T-cell (primary cell): ENCODE measurements at places on chromosomes 4 and X.

GRCh38 chrX:9318213-9318612, 146.6 kb upstream of the TBL1X start:
- peak; percentile 9 for DNase-seq
- H3K27me3 ChIP-seq, result no peaks in the 10 kb centered on the region
- no peak overlapping the region for H3K4me3 ChIP-seq
- H3K27ac ChIP-seq, result no peak overlapping the region

- H3K27ac ChIP-seq, result no peak overlapping the region
- no peaks in the 10 kb centered on the region for H3K4me1 ChIP-seq
- H3K4me3 ChIP-seq, result no peak overlapping the region
- no peaks in the 10 kb centered on the region for H3K36me3 ChIP-seq
These were observed 102.8 kb upstream of the MAGEE2 start for GRCh38 chrX:75887833-75888232.

- H3K4me3 ChIP-seq, result no peak overlapping the region
- no peak for DNase-seq
- H3K27me3 ChIP-seq, result no peaks in the 10 kb centered on the region
- H3K36me3 ChIP-seq, result no peaks in the 10 kb centered on the region
- no peaks in the 10 kb centered on the region for H3K4me1 ChIP-seq
These were observed 89.7 kb upstream of the CBR4 start for GRCh38 chr4:169099771-169100180.

DNA sequence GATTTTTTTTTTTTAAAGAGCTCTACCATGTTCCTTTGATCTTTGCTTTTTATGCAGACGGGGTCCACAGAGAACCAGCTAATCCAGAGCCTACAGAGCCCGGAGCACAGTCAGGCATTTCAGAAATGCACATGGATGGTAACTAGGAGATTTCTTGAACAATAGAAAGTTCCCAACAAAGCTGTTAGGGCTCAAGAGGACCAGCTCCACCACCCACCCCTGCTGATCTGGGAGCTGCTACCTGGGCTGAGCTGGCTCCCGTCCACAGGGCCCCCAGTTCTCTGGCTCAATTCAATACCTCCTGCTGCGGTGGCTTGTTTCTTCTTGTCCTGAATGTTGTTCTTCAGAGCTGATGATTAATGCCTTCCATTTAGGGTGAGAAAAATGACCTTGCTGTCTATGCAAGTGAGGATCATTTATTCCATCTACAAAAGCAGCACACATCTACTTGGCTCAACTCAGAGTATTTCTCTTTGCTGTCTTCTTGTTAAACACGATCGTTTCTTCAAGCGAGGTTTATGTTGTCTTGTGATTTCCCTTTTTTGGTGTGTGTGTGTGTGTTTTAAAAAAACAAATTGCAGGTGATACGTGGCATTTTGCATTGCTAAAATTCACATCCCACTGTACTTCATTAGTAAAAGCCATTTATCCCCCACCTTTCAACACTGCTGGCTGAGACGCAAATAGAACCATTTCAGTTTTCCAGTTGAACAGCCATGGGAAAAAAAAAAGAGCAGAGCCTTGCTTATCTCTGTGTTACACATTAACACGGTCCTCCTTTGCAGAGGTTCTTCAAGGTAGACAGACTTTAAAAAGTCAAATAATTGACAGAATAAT, 31.3 kb downstream of the IGFBP7 start:
- no peak overlapping the region for H3K4me3 ChIP-seq
- no peaks in the 10 kb centered on the region for H3K27me3 ChIP-seq
- H3K27ac ChIP-seq, result no peak overlapping the region
- H3K36me3 ChIP-seq, result no peaks in the 10 kb centered on the region
- no peak for DNase-seq
- H3K4me1 ChIP-seq, result no peaks in the 10 kb centered on the region

- no peak for DNase-seq
- H3K4me1 ChIP-seq, result no peaks in the 10 kb centered on the region
- no peak overlapping the region for H3K4me3 ChIP-seq
These were observed 207.0 kb downstream of the NAP1L3 start for GRCh38 chrX:93466383-93466782.

- peaks cover 18% of the 10 kb centered on the region for H3K27me3 ChIP-seq
- H3K27ac ChIP-seq, result no peak overlapping the region
- DNase-seq, result no peak
- no peaks in the 10 kb centered on the region for H3K36me3 ChIP-seq
- no peak overlapping the region for H3K4me3 ChIP-seq
- H3K4me1 ChIP-seq, result no peaks in the 10 kb centered on the region
These were observed 16.3 kb downstream of the ARX start for GRCh38 chrX:24999511-24999910.

DNA sequence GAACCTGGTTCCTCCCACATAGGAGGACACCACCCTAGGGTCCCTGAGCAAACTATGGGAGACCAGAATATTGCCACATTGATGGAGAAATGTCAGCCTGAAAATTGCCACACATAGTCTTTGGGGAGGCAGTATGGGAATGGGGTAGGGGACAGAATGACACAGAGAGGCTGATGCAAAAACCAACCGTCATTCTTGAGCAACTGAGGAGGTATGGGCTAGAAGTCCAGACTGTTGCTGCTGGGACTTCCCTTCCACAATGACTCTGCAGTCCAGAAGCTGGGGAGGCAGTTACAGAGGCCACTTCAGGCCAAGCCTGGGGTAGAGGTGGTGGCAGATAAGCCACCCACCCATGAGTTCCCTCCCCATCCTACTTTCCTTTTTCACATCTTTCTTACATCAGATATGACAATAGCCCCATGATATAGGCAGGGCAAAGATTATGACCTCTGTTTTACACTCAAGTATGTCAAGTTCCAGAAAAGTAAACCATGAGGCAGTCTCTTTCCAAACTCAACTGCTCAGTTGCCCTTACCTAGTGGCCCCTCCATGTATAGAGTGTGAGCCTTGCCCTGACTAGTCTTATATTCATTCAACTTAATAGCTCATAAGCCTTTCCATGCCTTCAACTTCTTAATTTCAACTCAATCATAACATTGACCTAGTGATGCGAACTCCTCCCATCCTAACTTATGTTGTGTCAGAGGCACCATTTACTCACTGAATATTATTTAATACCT, 41.7 kb downstream of the VSIG4 start:
- H3K4me1 ChIP-seq, result peaks cover 20% of the 10 kb centered on the region
- H3K27me3 ChIP-seq, result no peaks in the 10 kb centered on the region
- H3K36me3 ChIP-seq, result no peaks in the 10 kb centered on the region
- no peak overlapping the region for H3K27ac ChIP-seq
- DNase-seq, result no peak

GRCh38 chr4:134740290-134740689, 538.7 kb upstream of the PABPC4L start:
- H3K27me3 ChIP-seq, result no peaks in the 10 kb centered on the region
- H3K36me3 ChIP-seq, result no peaks in the 10 kb centered on the region
- no peaks in the 10 kb centered on the region for H3K4me1 ChIP-seq
- no peak overlapping the region for H3K27ac ChIP-seq

- no peak overlapping the region for H3K27ac ChIP-seq
- no peak for DNase-seq
- H3K27me3 ChIP-seq, result no peaks in the 10 kb centered on the region
- H3K4me1 ChIP-seq, result peaks cover 49% of the 10 kb centered on the region
- no peak overlapping the region for H3K4me3 ChIP-seq
These were observed 19.6 kb downstream of the SEPTIN6 start for GRCh38 chrX:119673336-119673735.

GRCh38 chr4:86452924-86453531, 93.2 kb upstream of the MAPK10 start:
- no peak for DNase-seq
- H3K4me3 ChIP-seq, result no peak overlapping the region
- H3K4me1 ChIP-seq, result no peaks in the 10 kb centered on the region
- H3K27ac ChIP-seq, result no peak overlapping the region

GRCh38 chrX:65925005-65925404, 114.9 kb downstream of the VSIG4 start:
- DNase-seq, result no peak
- H3K4me1 ChIP-seq, result peaks cover 23% of the 10 kb centered on the region
- H3K4me3 ChIP-seq, result no peak overlapping the region
- H3K27ac ChIP-seq, result no peak overlapping the region
- no peaks in the 10 kb centered on the region for H3K27me3 ChIP-seq
